ENCODE measurements at places on chromosomes 7 and 10.

- DNase-seq, result no peak
Measured at GRCh38 chr10:93491602-93492121, 4.8 kb upstream of the CEP55 start.

- no peak for DNase-seq
Measured at GRCh38 chr7:120547605-120548004, 274.6 kb downstream of the KCND2 start.

DNA sequence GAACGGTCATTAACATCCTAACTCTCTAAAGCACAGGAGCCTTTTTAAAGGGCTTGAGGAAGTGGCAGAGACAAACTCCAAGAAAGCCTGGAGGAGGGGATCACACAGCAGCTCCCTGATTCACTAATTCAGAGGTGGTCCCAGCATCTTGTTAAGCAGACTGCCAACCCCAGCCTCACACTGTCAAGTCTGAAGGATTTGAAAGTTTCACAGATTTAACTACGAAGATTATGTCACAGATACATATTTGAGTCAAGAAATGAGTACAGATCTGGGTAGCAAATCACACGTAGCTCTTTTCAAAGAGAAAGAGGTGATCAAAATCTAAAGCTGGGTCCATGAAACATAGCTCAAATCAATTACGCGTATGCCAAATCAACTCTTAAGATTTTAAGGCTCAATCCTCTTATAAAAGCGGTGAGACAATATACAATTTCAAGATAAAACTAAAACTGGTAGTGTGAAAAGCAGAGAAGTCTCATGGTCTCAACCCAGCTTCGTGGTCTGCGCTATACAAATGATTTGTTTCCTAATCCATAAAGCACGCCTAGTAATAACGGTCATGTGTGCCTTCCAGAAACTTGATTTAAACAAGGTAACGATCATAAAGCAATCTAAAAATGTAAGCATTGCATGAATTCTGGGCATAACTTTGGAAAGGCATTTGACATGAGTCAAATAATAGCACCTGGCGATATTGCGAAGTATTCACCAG, 229.9 kb upstream of the MKLN1 start:
- no peak for DNase-seq

DNA sequence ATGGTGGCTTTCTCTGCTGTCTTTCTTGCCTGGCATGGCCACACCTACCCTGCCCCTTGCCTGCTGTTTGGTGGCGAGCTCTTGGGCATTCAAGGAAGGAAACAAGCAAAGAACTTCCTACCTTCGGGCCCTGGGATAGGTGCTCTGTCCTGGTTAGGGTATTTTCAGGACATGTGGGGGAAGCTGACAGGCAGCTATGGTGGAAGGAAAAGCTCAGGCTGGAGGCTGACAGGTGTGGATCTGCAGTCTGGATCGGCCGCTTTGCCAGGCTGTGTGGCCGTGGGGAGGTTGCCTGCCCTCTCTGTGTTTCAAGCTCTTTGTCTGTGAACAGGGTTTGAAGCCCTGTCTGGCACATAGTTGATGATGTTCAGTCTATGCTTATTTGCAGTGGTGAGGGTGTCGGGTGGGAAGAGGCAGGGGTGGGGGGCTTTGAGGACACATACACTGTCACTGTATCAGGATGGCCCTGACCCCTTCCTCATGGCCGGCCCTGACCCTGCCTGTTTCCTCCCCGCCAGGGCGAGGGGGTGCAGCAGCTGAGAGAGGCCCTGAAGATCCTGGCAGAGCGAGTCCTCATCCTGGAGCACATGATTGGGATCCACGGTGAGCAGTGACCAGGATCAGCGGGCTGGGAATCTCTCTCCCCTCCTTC, 73.7 kb downstream of the MYL10 start:
- no peak for DNase-seq
